ENCODE measurements at places on chromosomes 7 and 10. TPM values are rescaled to one million over a fixed set of nuclear protein-coding genes. Genes with fewer than 3 reads are reported as not detected.

NKX1-2 gene
- polyA plus RNA-seq: 12.7 TPM

DNA sequence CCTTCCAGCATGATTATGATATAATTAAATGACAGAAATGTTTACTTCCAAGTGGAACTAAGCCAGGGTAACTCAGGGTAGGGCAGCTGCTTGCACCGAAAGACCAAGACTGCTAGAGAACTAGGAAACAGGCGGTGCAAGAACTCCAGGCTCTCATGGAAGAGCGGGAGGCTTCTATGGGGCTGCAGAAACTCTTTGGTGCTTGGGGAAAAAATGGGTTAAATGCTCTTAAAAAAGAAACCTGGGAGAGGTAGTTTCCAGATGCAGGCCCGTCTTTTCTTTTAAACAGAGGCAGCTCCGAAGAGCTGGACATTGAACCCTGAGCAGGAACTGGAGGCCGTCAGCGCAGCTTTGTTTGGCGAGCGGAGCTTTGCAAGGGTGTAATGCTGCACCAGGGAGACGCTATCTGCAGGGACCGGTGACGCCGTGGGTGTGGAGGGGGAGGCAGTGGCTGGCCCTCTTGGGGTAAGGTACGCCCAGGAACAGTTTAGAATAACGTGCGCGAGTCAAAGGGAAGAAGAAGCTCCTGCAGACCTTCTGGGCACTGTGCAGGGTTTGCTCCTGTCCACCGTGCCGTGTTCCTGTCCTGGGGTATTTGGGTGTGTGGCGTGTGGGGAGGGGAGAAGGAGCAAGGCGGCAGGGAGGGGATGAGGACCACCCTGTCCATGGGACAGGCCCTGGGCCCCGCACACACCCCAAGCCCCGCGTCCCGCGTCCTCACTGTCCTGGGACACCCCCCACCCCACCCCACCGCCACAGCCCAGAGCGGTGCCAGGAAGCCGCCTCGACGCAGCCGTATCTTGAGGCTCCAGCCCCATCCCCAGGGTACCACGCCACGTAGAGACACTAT lies 59.0 kb downstream of the EGFR start:
- no peak for DNase-seq

DNA sequence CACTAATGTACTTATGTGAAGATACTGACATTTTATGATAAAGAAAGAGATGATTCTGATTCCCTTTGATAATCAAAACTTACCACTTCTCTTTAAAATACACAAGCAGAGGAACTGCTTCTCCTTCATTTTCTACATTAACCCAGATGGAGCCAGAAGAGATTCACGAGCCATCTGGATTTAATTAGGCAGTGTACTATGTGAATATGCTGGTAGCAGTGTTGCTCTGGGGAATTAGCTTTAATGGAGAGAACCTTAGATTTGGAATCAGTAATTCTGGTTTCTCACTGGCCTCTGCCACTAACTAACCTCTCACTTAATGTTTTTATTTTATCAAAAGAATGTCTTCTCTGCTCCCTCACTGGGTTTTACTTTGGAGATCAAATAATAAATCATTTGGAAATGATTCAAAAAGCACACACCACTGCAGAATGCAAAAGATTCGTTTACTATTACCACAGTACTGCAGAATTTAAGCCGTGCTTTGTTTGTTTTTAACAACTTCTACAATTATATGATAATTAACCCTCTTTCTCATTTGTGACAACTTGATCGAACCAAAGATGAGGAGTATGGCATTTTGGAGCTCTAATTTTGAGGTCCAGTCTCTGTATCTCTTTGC lies 77.5 kb upstream of the PHYHIPL start:
- DNase-seq: no peak

DNA sequence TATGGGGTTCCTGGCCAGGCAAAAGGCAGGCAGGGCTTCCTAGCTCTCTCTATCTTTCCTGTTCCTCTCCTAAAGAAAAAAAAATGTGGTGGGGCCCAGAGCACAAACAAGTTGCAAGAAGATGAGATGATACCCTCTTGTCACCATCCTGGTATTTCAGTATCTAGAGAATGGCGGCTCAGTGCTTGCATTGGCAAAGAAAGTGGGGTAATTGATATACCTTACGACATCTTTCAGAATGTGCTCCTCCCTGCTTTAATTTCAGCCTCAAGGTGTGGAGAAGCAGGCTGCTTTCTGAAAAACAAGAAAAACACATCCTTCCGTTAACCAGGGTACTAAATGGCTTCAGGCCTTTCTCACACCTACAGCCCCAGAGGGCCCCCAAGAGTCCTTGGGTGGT lies 34.5 kb upstream of the CUX1 start:
- no peak for DNase-seq

DNA sequence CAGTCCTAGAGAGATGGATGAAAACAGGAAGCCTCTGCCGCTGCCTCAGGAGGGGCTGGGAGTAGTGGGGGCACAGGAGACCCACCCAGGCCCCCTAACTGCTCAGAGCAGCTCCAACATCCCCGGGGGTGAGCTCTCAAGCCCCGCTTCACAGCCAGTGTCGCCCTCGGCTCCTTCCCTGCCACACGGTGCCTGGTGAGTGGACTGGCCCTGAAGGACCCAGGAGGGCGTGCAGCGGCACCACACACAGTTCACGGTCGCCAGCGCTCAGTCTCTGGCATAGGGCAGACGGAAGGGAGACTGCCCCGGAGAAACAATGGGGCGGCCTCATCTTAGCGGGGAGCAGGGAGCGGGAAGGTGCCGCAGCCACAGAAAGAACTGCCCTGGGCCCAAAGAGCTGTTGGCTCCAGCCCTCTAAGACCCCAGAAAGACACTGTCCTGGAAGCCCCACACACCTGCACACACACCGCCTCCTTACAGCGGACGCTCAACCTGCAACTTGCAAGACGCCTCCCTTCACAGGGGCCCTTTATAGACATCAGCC lies 1.2 kb downstream of the CLDN15 start:
- no peak for DNase-seq
